Gastroesophageal sphincter (tissue), 4 donors: ENCODE measurements at places on chromosomes 13 and 19. TPM values are rescaled to one million over a fixed set of nuclear protein-coding genes. Genes with fewer than 3 reads are reported as not detected.

Gene CADM4
- total RNA-seq: 52.5 TPM

Gene SCGB2B2
- 1.1 TPM for total RNA-seq

Gene KCNN1
- 0.89 TPM for total RNA-seq

Gene PLK5
- not detected for total RNA-seq

Gene SLC7A10
- total RNA-seq: not detected

Gene CYP2S1
- total RNA-seq: not detected

Gene LAIR2
- not detected for total RNA-seq

Gene PRR36
- total RNA-seq: not detected

Gene F10
- total RNA-seq: 6.9 TPM

Gene PEAK3
- total RNA-seq: 0.16 TPM

Gene ZNF222
- total RNA-seq: 2.4 TPM

Gene GRIK5
- total RNA-seq: 7.0 TPM

Gene CCDC122
- total RNA-seq: 5.3 TPM

Gene ERICH4
- total RNA-seq: not detected

Gene GDF15
- 3.0 TPM for total RNA-seq

Gene CD209
- total RNA-seq: 0.78 TPM

Gene SIAH3
- total RNA-seq: not detected

Gene CGB8
- not detected for total RNA-seq
